Right kidney (tissue), 9 donors: ENCODE measurements at places on chromosomes 7 and 10.
A peak's percentile ranks its signal among the peaks of the same experiment; 100 is the strongest.

DNA sequence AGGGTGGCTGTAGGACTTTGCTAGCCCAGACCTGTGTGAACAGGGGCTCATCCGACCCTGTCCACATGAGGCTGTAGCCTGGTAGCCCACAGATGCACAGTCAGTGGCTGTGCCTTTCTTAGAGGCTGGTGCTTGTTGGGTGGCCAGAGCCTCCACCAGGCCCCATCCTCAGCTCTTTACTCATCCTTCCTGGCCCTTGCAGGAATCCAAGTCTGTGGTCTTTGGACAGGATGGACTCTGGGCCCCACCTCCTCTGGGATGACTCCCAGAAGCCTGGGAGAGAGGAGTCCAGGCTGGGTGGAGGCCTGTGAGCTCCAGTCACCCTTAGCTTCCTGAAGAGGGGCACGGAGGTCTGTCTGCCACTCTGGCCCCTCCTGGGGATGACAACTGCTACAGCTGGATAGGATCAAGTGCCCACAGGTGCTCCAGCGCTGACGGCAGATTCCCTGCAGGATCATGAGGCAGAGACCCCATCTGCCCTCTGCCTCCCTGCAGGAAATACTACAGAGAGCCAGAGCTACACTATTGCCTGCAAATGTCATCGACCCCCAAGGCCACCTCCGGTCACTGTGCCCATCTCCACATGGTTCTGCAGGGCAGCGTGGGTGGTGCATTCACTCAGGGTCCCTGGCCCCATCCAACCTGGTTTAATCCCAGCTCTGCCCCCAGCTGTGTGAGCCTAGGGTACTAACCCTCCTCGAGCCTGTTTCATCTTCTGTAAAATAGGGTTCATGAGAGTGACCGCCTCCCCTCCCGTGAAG lies 114.5 kb downstream of the PTPN20 start:
- DNase-seq, result no peak

DNA sequence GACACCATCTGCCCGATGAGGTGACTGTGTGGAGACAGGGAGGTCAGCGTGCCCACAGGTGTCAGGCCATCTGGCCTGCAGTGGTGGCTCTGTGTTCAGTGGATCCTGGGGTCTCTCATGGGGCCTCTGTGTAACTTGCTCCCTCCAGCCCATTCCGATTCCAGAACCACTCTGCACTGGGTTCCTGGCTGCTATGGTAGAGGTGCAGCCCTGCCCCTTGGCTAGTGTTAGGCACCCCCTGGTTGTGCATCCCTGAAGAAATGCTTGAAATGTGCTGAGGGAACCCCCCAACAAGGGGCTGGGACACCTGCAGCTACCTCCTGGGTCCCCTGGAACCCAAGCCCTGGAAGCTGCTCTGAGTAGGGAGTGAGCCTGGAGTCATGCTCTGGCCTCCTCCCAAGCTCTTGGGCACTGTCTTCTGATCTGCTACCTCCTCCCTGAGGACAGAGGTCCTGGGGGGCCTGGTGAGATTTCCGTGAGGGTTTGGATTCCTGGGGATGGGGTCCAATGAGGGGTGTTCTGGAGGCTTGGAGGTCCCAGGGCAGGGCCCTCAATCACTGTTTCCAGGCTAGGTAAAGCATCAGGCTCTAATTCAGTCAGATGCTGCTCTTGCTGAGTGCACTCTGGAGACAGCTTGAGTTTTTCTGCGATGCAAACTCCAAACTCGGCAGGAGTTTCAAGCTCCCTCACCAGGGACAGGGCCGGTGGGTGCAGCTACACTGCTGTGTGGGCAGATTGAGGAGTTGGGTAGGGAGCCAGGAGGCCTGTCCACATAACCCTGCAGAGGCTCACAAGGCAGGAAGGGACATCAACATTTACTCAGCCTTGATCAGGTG lies 27.7 kb downstream of the RAMP3 start:
- DNase-seq, result no peak

DNA sequence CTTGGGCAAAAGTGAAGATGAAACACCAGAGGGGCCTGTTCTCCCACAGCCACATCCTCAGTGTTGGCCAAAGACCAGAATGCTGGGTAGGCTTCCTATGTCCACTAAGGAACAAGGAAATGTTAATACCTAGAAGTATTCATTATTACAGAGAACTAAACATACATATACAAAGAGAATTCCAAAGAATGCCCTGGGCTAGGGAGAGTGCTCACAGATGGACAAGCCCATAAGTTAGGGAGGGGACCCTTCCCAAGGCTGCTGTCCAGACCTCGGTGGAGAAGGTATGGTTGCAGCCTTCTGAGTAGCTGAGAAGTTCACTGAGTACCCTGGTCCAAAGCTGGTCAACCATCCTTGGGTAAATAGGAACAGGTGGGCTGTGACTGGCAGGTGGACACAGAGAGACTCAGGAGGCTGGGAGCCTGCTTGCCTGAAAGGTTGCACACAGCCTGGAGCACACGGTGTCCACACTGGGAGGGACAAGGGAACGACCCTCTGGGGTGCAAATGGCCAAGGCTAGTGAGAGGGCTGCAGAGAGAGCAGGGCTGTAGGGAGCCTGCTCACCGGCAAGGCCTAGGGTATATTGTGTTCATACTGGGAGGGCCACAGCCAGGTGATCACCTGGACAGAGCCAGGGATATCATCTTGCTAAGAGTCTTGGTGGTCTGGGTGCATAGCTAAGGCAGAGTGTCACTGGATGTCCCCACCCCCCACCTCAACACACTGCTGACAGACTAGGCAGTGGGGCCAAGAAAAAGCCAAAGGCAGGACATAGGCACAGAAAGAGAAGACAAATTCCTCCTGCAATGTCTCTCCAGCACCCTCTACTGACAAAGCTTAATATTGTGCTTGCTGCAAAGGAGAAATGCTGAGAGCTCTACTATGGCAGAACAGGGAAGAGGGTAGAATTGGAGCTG lies 40.3 kb downstream of the CPVL start:
- DNase-seq, result peak; percentile 69

DNA sequence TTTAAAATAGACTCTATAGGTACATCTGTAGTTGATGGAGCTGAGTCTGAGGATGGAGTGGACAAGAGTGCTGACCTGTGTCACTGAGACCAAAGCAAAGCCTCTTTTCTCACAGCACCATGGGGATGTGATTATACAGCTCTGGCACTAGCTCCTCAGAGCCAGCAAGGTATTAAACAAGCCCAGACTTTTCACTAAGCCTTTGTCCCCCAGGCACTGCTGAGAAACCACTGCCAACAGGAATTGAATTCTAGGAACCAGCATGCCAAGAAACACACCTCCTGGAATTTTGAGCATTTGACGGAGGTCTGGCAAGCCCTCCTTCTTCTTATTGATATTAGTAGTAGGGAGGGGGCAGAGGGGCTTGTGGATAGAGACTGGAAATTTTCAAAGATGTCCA lies 147.0 kb downstream of the C1GALT1 start:
- no peak for DNase-seq

DNA sequence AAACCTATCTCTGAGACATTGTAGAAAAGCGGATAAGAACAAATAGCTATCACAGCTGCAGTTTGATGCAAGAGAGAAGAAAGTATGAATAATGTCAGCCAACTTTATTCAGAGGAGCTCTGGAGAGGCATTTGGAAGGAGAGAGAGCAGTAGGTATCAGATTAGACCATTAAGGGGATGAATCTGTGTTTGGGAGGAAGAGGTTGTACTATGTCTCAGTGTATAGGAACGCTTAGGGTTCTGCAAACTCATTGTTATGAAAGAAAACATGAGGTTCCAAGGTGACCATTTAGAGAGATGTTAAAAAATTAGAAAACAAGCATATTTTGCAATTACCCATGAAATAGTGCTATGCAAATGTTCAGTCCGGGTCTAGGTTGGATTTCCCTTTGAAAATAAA lies 207.5 kb upstream of the GNAI1 start:
- DNase-seq, result no peak

GRCh38 chr7:157425761-157426160 lies 89.0 kb downstream of the DNAJB6 start:
- no peak for DNase-seq

DNA sequence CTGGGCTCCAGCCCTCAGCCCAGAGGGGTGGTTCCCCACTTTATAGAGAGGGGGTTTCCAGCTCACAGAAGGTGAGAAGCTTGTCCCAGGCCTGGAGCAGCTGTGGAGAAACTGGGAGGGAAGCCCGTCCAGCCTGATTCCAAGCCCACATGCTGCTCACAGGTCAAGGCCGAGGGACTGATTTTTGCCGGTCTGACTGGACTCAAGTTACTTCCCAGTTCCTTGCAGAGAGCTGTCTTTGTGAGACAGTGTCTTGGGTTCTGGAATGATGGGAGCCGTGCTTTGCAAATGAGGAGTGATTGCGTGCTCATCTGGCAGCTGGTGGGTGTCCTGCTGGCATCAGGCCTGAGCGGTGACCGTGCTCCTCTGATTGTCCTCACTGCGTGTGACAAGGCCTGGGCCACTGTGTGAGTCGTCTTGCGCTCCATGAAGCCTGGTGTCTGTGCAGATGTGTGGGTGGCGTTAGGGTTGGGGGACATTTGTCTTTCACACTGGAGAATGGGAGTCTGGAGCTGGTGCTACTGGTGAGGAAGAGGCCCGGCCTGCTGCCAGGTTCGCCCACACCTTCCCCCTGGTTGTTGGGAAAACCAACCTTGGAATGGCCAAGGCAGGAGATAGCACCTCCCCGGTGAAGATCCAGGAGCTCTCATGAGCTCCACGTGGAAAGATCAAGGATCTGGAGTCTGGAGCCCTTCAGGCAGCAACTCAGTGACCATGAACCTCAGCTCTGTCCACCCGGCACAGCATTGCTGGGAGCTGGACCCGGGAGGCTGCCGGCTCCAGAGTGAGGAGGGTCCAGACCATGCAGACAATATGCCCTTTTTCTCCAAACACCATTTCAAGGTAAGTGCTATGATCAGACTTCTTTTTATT lies 129.6 kb downstream of the SMURF1 start:
- no peak for DNase-seq

DNA sequence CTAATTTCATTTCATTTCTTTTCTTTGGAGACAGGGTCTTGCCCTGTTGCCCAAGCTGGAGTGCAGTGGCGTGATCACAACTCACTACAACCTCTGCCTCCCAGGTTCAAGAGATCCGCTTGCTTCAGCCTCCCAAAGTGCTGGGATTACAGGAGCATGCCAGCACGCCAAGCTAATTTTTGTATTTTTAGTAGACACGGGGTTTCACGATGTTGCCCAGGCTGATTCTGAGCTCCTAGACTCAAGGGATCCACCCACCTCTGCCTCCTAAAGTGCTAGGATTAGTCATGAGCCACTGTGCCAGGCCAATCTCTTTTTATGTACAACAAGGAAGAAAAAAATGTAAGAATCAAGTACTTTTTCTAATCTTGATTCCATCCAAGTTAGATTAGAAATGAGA lies 10.7 kb upstream of the KMT2E start:
- no peak for DNase-seq

DNA sequence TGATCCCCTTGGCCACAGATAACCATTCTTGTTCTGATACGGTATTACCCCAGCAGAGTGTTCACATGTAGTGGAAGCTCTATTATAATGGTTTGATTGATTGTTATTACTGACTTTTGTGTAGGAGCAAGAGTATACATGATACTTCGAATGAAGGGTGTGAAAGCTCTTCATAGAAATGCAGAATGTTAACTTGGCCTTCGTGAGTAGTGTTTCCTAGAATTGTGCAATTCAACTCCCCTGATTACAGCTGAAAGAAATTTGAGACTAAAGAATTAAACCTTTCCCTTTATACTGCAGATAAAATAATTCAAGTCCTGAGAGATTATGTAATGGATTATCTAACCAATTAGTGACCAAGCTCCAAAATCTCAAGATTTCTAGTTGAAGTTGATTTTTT lies 38.2 kb downstream of the MKLN1 start:
- no peak for DNase-seq

DNA sequence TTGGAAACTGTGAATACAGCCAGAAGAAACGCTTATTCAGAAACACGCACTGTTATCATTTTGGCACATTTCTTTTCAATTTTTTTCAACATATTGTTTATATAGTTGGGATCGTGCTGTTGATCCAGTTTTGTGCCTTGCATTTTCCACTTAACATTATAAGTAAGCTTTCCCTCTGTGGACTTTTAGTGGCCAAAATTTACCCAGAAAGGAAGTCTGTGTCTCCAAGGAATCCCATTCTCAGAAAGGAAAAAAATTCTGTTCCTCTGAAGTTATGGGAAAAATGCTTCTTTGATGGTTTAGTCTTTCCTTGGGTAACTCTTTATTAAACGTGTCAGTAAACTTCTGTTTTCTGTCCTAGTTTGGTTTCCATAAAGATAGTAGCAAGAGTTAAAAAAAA lies 280.0 kb downstream of the REEP3 start:
- DNase-seq, result no peak
